Transverse colon (tissue), 4 donors: ENCODE measurements at places on chromosomes 7 and 10. TPM values are rescaled to one million over a fixed set of nuclear protein-coding genes. Genes with fewer than 3 reads are reported as not detected.

DNA sequence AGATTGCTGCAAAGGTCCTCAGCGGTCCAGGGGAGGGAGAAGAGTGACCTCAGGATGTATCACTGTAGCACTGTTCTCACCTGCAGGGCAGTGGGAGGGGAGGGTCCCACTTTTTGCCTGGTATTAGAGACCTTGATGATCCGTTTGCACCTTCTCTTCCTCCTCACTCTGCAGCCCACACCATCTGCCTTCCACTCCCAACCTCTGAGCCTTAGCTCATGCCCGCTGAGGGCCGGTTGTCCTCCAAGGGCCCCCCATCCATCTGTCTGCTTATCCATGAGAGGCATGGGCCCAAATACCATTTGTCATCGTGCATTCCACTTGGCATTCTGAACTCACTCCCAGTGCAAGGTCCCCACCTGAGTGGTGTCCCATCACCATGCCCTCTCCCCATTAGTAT, 64.6 kb upstream of the PCBD1 start:
- DNase-seq = no peak

DNA sequence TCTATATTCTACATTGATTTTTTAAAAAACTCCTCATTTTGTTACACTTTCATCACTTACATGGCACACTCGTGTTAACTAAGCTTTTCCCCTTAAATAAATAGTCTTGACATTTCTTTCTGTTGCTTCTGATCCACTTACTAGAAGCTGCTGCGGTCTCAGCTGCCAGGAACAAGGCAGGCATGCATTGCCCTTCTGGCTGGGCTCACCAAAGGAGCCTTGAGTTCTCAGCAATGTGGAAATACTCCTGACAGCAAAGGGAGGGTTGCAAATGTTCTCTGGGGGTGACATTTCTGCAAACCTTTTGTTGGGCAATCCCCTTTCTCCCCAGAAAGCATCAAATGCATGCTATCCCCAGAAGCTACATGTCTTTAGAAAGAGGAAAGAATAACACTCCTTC, 350.1 kb downstream of the PRPF18 start:
- no peak for DNase-seq

GRCh38 chr10:103843045-103843444, 12.3 kb downstream of the SH3PXD2A start:
- no peak for DNase-seq

Gene ATOH7
- not detected for total RNA-seq

DNA sequence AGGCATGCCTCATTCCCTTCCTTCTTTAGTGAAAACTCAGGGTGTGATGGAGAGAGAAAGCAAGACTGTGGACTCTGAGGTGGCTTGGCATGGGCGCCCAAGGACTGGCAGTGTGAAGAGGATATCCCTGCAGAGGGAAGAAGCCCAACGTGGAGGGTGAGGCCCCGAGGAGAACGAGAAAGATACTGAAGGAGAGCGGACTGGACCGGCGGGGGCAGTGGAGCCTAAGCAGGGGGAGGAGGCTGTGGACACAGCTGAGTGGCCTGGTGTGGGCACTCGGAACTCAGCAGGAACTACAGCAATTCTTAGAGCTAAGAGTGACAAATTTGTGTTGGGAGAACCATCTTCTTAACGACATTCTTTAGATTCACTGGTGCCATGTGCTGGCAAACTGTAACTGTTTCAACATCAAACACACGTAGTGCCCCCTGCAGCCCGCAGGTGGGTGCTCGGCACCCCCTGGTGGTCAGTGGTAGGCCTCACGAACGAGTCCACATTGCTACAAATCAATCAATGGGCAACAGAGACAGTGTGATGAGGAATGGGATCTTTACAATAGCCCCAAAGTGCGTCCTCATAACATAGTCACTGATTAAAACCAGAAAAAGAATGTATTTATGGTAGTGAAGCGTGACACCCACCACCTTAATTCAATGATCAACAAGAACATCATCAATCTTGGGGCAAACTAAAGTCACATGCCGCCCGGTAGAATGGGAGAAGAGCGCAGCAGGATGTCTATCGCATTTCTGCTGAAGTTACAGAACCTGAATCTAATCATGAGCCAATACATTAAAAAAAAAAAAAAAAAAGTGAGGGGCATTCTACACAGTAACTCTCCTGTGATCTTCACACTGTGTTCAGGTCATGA, 2.0 kb upstream of the SFTPA1 start:
- peak; percentile 26 for DNase-seq

Gene OR2A42
- not detected for total RNA-seq
